ENCODE measurements at places on chromosomes 2 and 18.
A peak's percentile ranks its signal among the peaks of the same experiment; 100 is the strongest.

DNA sequence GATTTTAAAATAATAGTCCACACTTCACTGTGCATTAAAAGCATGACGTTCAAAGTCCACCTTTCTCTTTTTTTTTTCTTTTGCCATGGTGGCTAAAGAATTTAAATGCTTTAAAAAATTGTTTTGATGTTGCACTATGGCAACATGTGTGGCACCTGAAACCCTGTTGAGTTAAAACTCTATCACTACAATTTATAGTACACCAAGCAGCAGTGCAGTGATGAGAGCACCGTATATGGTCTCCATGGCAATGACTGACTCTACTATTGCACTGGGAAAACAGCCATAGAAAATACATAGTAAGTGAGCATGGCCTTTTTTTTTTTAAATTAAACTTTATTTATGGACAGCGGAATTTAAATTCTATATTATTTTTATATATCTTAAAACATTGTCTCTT, 298.8 kb downstream of the FIGN start:
- DNase-seq, result no peak

- DNase-seq, result no peak
These were observed 189.4 kb downstream of the ALK start for GRCh38 chr2:29731948-29732347.

GRCh38 chr2:17388798-17389197, 129.4 kb downstream of the RAD51AP2 start:
- no peak for DNase-seq

DNA sequence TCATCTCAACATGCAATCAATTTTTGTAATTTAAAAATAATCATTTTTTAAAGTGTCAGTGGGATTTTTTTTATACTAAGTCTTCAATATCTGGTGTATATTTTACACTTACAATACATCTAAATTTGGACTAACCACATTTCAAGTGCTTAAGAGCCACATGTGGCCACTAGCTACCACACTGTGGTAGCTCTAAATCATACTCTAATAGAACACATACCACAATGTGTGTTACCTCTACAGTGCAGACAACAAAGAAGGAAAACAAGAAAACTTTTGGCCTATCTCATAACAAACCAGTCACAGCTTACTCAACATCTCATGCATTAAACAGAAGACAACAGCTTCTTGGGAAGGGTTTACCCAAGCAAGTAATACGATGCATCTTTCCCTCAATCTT, 24.5 kb downstream of the PIAS2 start:
- DNase-seq, result no peak

DNA sequence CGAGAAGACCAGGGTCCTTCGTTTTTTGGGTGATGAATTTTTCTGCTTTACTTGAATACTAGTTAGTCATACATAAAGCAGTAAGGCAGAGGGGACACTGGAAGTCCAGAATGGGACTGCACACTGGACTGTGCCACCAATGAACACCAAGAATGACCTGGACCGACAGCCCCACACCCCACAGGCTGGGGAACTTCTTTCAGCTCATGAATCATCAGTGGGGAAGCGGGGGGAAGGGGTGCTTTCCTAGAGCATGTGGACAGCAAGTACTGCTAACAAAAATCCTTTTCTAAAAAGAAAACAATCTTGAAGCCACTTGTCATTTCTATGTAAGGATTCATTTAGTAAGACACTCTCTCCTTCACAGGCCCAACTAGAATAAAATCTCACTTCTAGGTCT, 86.0 kb downstream of the DTNB start:
- DNase-seq, result no peak

GRCh38 chr2:197920088-197920487, 115.7 kb downstream of the PLCL1 start:
- no peak for DNase-seq

DNA sequence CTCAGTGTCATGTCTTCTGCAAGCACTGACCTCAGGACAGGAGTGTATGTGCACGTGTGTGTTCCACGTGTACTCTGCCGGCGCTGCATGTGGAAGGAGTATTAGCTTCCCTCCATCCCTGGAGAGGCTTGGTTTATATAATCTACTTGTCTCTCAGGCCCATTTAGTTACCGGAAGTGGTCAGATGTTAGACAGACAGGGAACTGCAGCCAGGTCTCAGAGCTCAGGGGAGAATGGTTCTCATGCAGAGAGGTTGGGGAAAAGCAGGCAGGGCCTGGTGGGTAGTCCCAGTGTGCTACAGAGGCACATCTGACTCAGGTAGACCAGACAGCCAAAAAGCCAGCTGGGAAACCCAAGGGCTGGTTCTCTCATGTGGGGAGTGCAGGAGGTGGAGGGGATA, 167.9 kb downstream of the CTIF start:
- DNase-seq, result no peak

DNA sequence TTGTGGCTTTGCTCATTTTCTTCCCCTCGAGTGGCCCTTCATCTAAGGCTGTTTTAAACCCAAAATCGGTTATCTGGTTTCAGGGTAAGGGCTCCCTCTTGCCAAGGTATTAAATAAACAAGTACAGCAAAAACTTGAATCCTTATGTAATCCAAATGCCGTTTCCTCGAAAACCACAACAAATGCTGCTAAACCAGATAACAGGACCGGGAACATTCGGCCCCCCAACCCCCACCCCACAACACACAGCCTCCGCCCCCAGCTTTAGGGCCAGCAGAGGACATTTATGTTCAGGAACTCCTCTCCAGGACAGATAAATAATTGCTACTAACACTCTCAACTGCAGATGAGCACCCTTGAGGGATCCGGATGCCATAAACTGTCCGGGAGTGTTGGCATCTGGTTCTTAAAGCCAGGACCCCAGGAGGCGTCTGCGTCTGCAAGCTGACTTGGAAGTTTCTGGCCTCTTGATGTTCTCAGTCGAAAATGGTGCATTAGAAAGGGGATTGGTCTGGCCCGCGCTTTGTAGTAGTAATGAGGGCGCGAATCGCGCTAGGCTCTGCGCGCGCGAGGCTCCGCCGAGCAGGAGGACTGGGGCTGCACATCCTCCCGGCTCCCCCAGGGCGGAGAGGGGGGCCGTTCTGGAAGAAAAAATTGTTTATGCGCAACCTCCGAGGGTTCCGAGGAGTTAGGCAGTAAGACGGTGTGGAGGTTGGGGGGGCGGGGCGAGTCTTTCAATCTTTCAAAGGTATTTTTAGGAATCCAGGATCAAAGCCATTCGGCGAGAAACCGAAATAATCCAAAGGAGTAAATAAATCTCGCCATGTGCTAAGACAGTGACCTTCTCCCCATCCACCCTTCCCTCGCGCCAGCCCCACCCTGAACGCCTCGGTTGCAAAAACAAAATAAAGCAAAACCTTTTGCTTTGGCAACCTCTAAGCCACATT, 3.9 kb upstream of the ID2 start:
- peak; percentile 22 for DNase-seq

GRCh38 chr2:228131833-228132232, 49.7 kb downstream of the SPHKAP start:
- DNase-seq, result no peak

DNA sequence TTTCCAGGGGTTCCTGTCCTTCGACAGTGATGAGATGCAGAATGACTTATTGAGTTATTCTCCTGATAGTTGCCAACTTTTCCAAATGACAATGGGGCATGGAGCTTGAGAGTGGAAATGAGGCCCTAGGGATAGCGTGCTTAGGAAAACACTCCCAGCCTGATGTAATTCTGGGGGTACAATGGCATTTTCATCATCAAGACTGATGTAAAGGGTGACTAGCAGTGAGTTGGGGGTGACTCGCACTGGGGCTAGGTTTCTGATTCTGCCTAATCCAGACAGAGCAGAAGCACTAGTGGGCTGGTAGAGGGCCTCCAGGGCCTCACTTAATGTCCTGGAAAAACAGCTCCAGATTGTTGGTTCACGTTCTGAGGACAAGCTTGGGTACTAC, 34.0 kb upstream of the IL37 start:
- no peak for DNase-seq

GRCh38 chr18:45663403-45664045, 48.2 kb downstream of the SLC14A2 start:
- no peak for DNase-seq
